ENCODE measurements at places on chromosomes 5 and 9.

DNA sequence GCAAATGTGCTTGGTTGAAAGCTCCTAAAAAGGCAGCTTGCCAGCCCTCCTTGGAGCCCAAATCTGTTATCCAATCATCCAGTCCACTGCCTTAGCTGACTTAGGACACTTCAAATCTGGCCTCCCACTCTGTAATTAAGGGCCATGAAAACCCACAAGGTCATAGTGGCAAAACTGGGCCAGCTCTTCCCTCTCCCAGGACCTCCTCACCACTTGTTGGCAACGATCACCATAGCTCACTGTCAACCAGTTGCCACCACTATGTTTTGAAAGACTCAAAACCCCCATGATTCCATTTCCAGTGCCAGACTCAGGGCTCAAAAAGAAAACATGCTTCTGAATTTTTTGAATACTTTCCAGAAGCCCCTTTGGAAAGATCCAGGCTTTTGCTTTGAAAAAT is 107.5 kb downstream of the NREP start:
- DNase-seq = no peak

DNA sequence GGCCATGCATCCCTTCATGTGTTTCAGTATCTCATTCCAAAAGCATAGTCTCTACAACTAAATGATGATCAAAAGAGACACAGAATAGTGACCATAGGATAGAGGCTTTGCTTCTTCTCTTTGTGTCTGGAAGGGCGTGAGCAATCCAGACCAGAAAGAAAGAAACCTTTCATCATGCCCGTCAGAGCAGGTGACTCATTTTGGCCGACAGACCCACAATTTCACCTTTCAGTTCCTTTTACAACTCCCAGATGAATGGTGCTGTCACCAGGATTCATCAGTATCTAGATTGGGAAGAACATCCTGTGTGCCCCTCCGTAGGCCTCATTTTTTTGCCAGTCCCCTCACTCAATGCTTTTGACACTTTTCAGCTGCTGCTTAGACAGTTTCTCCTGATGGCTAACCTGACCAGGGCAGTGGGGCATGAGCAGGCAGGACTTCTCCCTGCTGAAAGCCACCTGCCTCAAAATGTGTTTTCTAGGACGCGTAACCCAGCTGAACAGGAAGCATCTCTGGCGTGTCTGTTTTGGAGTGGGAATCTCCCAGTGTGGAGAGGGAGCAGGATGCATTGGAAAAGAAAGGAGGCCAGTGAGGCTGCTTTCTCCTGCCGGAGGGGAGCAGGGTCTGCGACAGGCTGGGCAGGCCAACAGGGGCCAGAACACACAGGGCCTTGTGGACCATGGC is 21.2 kb downstream of the ABLIM3 start:
- no peak for DNase-seq

DNA sequence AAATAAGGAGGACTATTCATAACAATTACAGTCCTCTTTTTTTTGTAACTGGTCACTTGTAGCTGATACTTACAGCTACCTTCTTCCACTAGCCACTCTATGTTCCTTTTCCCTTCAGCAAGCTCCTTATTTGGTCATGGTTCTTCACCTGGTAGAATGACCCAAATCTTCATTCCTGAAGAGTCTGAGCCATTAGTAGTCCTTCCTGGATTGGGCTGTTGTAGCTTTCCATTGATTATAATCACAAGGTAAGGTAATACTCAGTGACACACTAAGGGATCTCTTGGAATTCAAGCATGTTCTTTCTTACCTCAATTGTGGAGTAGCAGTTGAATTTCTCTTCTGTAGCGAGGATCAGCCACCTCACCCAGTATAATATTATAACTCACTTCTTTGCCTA is 25.5 kb upstream of the ITGA2 start:
- DNase-seq = no peak

DNA sequence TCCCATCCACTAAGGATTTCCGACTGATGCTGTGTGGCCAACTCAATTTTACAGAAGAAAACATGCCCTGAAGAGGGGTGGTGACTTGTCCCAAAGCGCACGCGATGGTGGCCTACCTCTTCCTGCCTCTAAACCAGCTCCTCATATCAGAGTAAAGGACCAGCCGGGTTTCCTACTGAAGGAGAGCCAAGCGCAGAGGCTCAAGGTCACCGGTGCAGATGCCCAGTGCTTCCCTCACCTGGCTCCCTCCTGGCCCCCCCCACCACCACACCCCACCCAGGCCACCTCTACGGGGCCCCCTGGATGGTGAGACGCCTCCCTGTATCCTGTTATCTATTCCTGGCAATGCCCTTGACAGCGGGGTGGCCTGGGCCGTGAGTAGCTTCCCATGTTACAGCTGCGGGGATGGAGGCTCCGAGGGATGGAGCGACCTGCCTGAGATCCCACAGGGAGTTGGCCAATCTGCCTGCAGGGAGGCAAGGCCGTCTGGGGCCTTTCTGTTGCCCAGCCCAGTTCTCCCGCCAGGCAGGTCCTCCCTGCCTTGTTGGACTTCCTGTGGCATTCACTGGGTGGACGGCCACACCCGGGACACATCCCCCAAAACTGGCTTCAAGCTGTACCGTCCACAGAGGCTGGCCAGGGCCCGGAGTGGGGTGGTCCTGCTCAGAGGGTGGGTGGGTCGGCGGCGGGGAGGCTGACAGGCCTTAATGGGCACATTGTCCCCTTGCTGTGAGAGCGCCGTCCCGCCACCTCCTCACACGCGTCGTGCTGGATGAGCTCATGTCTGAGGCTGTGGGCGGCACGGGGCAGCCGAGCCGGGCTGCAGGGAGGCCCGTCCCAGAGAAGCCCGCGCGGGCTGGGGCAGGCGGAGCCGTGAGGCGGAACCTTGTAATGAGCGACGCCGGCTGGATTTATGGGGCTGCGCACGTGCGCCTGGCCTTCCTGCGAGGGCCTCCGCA is 72.5 kb downstream of the MACROH2A1 start:
- no peak for DNase-seq

GRCh38 chr5:116455061-116455460 is 119.6 kb downstream of the SEMA6A start:
- DNase-seq = no peak

GRCh38 chr5:179991106-179991505 is 80.5 kb downstream of the RNF130 start:
- DNase-seq = no peak

DNA sequence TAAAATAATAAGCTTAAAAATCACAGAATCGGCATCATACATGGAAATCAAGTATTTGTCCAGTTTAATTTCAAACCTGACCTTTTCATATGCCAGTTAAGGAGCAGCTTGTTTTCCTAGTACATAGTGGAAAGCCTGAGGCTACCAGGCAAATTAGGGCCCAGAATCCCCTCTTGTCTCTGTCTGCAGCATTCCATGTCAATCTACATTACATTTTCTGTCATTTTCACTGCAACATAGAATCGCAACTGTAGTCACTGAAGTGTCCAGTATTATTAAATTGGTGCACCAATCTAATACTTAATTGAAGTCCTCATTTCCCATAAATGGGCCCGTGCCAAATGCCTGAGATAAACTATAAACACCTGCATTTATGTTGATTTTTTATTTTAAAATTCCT is 1352.2 kb upstream of the ACO1 start:
- no peak for DNase-seq

- DNase-seq = no peak
Observed at GRCh38 chr5:150404941-150405816, 7.5 kb downstream of the CD74 start.

GRCh38 chr9:131693651-131694597 is 46.0 kb downstream of the RAPGEF1 start:
- DNase-seq = no peak

- no peak for DNase-seq
Observed at GRCh38 chr9:253539-253938, 38.9 kb downstream of the DOCK8 start.

DNA sequence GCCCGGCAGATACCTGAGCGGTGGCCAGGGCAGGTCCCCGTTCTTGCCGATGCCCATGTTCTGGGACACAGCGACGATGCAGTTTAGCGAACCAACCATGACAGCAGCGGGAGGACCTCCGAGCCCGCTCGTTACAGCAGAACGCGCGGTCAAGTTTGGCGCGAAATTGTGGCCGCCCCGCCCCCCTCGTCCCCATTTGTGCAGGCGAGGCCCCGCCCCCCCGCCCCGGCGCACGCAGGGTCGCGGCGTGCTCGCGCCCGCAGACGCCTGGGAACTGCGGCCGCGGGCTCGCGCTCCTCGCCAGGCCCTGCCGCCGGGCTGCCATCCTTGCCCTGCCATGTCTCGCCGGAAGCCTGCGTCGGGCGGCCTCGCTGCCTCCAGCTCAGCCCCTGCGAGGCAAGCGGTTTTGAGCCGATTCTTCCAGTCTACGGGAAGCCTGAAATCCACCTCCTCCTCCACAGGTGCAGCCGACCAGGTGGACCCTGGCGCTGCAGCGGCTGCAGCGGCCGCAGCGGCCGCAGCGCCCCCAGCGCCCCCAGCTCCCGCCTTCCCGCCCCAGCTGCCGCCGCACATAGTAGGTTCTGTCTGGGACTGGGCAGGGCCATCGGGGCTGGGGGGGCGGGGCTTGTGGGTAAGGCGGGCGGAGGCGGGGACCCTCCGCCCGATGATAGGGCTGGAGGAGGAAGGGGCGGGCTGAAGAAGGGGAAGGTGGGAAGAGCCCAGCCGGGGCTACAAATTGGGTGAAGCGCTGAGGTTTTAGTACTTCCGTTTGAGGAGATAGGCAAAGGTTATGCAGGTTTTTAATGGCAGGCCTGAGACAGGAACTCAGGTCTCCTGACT is at the start of the genes DHFR and MSH3:
DHFR (minus strand) TSS at position 593 of the 840 bp plus-strand sequence; CDS start at position 99, 494 bp downstream.
MSH3 (plus strand) TSS at position 262 of the 840 bp plus-strand sequence; CDS start at position 338, 76 bp downstream.
- DNase-seq = peak; percentile 80

- no peak for DNase-seq
Observed at GRCh38 chr5:34716986-34717385, 60.9 kb downstream of the RAI14 start.

GRCh38 chr9:130860458-130861316 is 25.6 kb downstream of the ABL1 start:
- no peak for DNase-seq

GRCh38 chr5:175844174-175844573 is 27.2 kb upstream of the CPLX2 start:
- DNase-seq = no peak

DNA sequence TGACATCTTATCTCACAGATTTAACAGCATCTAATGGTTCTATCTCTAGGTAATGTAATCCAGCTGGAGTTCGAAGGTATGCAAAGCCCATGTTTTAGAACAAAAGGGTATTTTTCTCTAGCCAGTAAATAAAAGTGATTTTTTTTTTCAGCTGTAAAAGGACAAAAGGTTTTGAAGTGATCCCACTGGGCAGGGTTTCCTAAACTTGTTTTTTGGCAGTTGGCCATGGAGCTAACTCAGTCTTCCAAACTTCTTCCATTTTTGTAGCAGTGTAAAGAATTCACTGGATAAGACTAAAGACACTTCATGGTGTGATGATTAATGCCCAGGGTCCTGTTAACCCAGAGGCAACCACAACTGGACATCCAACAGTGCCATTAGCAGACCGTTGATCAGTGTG is 63.8 kb downstream of the TMEM252 start:
- DNase-seq = no peak

GRCh38 chr9:118058227-118058626 is 354.0 kb downstream of the TLR4 start:
- DNase-seq = no peak

GRCh38 chr9:15268782-15269181 is 38.2 kb downstream of the TTC39B start:
- DNase-seq = no peak

GRCh38 chr9:134455934-134456755 is 129.9 kb downstream of the RXRA start:
- DNase-seq = peak; percentile 34

DNA sequence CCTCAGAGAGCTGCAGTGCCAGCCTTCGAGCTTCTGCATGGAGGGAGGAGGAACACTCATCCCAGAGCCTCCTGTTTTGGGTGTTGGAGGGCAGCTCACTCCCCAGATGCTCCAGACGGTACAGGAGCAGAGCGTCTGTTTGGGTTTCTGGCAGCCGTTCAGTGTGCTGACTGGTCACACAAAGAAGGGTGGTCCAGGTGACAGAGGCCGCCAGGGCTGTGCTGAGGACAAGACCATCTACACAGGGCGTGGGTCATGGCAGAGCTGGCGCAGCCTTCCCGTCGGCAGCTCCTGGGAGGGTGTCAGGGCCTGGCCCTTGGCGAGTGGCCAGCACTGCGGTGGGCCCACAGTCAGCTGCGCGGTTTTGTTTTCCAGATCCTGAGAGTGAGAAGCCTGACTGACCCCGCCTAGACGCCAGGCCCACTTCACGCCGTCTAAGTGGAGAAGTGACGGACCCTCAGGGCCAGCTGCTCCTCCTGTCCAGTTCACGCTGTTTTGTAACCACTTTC is 131.4 kb upstream of the FAM120A start:
- DNase-seq = no peak

DNA sequence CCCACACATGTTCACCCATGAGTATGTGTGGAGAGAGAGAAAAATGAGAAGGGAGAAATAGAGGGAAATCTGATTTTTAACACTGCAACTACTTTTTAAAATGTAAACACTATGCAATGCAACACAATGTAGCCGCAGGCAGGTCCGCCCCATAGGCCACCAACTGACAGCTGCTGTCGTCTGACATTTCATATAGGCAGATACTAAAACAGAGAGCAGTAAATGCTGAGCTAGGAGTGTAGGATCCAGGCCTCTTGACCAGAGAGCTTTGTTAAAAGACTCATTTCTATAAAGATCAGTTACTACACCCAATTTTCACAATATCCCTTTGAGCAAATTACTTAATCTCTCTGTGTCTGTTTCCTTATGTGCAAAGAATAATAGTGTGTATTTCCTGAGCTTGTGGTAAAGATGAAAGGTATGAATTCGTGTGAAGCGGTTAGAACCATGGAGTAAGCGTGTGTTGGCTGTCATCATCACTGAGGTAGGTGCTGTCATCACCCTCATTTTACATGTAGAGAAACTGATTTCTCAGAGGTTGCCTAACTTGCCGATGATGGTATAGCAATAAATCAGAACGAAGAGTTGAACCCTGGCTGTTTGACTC is 55.2 kb upstream of the PDE8B start:
- DNase-seq = no peak

DNA sequence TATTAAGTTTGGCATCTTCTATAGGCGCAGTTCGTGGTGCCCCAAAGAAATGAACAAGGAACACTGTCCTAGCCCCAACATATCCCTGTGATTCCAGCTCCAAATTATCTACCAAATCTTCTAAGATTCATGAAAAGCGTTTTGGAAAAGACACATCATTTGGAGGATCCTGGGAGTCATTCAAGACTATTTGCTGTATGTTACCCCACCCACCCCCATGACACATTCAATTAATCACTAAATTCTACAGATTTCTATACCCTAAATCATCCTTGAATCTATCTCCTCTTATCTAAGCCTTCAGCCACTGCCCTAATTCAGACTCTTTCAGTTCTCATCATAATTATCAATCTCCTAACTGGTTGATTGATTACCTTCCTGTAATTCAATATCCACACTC is 5.5 kb upstream of the RUSC2 start:
- no peak for DNase-seq

DNA sequence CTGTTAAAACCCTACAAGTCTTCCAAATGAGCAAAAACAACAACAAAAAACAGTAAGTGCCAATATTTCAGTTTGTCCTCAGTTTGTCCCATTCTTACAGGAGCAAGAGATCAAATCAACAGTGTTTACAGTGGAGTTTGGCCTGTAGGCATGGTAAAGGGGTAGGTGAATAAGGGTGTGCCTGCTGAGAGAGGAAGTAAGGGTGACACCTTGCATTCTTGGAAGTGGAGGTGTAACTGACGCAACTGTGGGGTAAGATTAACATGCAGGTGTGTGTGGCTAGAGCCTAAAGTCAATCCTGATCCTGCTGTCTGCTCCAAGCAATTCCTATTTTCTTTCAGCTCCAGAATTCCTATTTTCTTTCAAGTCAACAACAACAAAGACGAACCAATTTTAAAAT is 43.4 kb downstream of the PFDN1 start:
- no peak for DNase-seq

GRCh38 chr9:136609838-136610311 is 52.8 kb upstream of the EGFL7 start:
- no peak for DNase-seq

All from stimulated activated CD4-positive, alpha-beta T cell treated with anti-CD3 and anti-CD28 coated beads, Interleukin-1b, Interleukin-23, amount 100 ng/mL, for 24 hours (primary cell).